Thoracic aorta (tissue), 2 donors: ENCODE measurements at places on chromosomes 3 and 15.

DNA sequence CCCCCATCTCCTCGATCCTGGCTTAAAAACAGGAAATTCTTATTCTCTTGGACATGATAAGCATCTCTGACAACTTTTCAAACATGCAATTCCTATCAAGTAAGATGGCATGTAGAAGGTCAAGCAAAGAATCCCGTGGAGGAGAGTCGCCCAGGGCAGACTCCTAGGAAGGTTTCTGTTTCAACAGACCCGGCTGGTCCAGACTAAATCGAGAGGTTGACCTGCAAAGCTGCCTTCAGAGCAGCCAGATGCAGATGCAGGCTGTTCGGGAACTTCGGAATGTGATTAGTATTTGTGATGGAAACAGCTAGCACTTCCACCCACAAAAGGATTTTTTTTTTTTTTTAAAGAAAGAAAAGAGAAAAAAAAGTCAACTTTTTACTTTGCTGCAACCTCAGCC, 216.8 kb downstream of the NR1D2 start:
- DNase-seq = no peak

DNA sequence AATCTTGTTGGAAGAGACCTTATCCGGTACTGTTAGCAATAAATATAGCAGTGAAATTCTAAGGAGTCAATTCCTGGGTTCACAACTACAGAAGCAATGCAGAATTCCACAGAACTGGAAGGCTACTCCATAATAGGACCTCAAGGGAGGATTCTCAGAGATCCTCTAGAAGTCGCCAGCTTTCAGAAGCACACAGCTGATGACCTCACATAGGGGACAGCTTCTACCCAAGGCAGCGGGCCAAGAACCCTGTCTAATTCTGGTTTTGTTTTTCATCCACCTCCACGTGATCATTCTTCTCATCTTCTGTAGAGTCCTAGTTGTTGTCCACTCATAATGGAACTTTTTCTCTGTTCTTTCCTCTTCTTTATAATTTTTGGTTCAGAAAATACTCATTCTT, 99.4 kb downstream of the ERC2 start:
- DNase-seq = no peak

GRCh38 chr3:128011140-128011539, 41.1 kb upstream of the SEC61A1 start:
- DNase-seq = no peak

DNA sequence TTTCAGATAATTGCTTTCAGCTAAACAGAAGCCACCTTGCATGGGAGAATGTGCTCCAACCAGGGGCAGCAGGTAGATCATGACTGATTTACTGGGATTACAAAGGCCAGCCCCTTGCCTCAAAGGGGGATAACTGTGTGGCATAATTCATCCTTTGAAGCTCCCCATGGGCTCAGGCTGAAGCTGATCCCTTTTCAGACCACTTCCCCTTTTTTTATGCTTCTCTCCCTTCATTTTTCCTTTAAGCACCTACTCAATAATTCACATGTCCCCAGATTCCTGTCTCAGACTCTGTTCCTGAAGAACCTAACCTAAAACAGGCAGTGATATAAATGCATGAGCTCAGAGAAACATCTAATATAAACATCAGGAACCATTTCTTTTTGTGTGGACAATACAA, 8.2 kb upstream of the MYRIP start:
- no peak for DNase-seq

- no peak for DNase-seq
These were observed 122.3 kb upstream of the NR2E3 start for GRCh38 chr15:71687902-71688508.

- no peak for DNase-seq
These were observed 78.0 kb downstream of the MYO1E start for GRCh38 chr15:59294574-59295260.

DNA sequence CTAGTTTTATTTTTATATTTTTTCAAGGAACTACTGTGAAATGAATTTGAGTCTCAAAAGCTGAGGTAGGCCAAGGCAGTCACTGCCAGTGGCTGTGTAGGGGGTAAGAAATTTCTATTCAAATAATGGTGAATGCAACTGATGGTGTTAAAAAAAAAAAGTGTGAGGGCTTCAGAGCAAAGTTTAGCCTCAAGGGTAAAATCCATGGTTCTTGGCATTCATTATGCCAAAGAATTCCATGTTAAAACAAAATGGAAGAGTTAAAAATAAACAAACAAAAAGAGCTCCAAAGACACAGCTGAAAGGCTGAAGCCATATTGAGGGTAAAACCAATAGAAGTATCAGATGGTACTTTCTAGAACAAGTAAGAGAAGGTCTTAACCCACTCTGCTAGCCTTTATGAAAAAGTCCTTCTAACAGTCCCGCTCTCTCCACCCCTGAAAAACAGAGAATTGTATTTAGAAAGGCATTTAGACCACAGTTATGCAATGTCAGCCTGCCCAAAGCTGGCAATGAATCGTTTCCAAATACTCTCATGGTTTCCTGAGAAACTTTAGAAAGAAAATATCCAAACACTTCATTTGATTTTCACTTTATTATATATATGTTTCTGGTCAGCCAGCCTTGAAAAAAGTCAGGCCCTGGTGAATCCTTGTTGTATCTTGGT, 158.4 kb upstream of the GMNC start:
- no peak for DNase-seq

DNA sequence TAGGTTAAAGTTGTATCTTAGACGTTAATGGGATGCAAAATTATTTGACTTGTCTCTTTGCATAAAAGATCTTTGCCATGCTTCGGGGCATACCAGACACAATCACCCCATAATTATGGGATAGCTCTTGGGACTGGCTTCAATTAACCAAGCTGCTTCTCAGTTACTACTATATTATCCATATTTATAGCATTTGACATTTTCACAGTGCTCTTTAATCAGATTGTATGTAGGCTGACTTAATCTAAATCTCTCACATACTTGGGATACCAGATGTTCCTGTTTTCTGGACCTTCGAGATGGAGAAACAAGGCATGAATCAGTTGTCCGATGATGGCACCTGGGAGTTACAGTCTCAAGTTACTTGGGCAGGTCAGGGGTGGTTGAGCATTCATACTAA, 27.2 kb upstream of the ABHD17C start:
- DNase-seq = no peak

GRCh38 chr3:151903501-151903991, 30.1 kb downstream of the SUCNR1 start:
- DNase-seq = no peak

DNA sequence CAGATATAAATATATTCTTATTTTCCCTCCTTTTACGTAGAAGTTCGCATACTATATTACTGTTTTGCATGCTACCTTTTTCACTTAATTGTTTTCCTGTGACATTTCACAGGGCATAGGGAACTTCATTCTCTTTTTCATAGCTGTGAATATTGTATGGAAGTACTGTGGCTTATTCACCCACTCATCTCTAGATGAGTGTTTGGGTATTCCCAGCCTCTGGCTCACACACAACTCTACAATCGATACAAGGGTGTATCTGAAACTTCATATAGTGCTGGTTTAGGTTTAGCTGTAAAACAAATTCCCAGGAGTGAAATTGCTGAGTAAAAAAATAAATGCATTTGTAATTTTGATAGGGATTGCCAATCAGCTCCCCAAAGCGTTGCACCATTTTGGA, 55.3 kb upstream of the MAGI1 start:
- no peak for DNase-seq

DNA sequence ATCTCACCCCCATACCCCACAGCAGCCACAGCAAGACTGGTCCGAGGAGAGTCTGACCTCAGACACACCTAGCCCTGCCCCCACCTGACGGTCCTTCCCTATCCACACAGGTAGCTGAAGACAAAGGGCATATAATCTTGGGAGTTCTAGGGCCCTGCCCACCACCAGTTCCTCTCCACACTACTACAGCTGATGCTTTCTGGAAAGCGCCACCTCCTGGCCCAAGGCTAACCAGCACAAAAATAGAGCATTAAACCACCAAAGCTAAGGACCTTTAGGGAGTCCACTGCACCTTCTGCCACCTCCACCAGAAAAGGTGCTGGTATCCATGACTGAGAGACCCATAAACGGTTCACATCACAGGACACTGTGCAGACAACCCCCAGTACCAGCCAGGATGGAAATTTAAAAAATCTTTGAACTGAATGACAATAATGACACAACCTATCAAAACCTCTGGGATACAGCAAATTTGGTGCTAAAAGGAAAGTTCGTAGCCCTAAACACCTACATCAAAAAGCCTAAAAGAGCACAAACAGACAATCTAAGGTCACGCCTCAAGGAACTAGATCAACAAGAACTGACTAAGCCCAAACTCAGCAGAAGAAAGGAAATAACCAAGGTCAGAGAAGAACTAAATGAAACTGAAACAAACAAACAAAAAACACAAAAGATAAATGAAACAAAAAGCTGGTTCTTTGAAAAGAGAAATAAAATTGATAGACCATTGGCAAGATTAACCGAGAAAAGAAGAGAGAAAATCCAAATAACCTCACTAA, 122.1 kb upstream of the TPRG1 start:
- no peak for DNase-seq

DNA sequence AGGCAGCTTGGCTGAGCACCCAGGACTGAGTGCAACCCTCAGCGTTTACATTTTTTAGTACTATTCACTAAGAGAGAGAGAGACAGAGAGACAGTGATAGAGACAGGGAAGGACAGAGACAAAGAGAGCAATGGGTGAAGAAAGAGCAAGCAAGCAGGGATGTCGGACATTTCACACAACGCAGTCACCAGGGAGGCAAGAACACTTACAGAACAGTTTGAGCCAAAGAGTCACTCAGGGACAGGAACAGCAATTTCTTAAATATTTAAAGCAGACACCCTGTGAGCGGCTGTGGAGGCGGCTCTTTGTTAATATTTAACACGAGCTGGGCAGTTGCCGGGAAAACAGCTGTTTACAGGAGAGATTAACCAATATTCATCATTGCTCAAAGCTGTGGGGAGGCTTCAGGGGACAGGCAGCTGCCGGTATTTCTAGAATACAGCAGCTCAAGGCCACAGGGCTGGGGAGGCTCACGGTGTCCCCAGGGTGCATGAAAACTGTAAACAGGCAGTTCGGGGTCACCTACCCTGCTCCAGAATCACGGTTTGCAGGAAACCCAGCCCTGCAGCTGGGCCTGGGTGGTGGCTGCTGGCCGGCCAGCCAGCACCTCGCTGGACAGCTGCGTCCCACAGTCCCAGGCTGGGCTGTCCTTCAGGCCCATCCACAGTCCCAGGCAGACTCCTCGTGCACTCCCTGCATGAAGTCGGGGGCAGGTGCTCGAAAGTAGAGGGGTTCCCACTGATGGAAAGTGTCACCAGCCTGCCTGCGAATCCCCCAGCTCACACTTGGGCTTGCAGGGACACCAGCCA, 38.8 kb upstream of the PCSK6 start:
- no peak for DNase-seq

DNA sequence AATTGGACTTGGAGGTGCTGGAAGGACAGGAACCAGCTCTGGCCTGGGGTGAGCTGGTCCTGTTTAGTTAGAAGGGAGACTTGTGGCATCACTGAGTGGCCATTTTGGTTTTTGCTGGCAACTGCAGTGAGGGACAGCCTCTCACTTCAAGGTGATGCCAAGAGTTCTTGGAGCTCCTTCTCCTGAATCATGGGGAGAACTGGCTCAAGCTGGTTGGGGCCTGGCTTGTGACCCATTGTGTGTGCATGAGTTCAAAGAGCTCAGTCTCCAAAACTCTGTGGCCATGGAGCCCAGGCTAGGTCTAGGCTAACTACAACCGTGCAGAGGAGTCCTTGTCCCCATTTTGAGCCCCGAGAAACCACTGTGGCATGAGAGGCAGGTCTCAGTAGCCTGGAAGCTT, 60.1 kb upstream of the ZNF148 start:
- no peak for DNase-seq

DNA sequence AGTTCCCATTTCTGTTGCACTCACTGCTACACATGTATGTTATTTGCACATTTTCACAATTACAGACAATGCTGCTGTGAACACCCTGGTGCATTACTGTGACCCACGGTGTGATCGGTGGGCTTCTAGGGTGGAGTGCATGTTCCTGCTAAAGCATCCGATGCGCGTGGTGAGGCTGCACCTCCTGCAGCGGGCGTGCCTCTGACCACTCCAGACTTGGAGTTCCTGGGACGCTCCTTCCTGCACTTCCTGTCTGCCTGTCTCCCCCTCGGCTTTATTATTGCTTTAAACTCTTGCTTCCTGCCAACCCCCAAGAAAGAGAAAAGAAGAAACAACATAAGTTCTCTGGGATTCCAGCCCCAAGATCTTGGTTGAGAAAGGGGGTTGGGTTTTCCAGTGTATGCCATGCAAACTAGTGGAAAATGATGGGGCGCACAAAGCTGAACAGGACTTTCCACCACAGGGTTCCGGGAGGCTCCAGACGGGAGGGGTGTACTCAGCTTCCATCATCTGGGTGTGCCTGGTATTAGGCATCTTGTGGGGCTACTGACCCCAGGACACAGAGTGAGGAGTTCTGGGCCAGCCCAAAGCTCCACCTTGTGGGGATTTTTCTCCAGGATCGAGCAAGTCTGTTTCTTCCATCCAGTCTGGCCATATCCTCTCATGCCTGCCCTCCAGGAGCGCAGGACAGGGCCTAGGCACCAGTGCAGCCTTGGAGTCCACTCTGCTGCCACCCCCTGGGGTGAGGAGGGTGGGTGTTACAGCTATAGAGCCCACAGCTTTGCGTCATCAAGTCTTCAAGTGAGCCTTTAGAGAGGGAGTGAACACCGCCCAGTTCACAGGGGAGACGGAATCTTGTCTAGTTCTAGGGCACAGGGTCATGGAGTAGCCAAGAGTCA, 11.2 kb downstream of the RPL32 start:
- DNase-seq = no peak

GRCh38 chr3:194555175-194556062, 68.6 kb upstream of the ATP13A3 start:
- DNase-seq = no peak

DNA sequence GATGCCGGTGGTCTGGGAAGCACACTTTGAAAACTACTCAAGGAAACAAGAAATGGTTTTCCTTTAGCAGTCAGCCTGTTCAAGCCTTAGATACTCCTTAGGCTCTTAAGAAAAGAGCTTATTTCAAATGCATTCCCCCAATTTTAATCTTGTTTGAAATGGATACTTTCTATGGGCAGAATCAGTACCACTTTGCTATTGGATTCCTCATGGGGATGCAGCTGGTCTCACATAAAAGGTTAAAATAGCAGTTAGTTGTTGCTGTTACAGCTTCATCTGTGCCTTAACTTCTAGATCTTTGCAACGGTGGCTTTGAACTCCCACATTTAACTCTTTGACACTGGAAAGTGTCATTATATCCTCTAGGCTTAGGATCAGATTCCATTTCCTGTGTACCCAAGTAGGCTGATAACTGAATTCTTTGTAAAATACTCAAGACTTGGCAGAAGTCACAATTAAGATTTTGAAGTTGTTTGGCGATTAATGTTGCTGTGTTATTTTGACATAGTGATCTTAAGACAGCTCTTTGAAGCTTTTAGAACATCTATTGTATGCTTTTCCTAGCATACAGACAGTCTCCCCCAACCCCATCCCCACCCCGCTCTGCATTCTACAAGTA, 2.2 kb downstream of the THBS1 start:
- DNase-seq = no peak
